AG09309 (cell line): ENCODE measurements at places on chromosomes 5 and 9.

DNA sequence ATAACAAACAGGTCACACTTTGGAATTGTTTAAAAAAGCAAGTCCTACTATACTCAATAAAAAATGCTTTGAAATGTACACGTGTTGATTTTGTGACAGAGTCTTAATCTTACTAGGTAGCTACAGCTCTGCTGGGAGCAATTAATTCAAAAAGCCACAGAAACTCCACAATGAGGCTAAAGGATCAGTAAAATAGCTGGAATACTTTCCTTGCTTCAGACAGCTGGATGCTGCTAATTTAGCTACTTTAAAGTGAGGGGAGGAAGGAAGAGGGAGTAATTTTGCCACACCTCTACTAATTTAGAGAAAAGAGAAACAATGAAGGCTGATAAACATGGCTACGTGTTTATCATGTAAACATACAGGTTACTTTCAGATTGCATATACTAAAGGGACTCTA is 927.6 kb upstream of the DMAC1 start:
- no peak for DNase-seq

GRCh38 chr5:103360475-103360874 is 101.9 kb downstream of the MACIR start:
- DNase-seq, result no peak

DNA sequence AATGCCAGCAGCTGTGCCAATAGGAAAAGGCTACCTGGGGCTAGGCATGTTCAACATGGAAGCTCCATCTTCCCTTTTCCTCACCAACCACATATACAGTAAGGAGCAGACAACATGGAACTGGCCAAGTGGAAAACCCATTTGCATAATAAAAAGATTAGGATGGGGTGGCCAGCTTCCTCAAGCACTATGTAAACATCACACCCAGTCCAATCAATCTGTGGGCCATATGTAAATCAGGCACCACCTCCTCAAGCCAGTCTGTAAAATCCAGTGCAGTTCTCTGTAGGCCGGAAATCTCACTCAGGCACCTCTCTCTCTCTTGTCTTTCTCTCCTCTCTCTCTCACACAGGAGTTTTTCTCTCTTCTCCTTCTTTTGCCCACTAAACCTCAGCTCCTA is 360.2 kb upstream of the GRIA1 start:
- no peak for DNase-seq

GRCh38 chr5:98714710-98715288 is 58.7 kb upstream of the RGMB start:
- no peak for DNase-seq

GRCh38 chr9:96854651-96855273 is 448 bp upstream of the ZNF782 start:
- DNase-seq, result no peak

DNA sequence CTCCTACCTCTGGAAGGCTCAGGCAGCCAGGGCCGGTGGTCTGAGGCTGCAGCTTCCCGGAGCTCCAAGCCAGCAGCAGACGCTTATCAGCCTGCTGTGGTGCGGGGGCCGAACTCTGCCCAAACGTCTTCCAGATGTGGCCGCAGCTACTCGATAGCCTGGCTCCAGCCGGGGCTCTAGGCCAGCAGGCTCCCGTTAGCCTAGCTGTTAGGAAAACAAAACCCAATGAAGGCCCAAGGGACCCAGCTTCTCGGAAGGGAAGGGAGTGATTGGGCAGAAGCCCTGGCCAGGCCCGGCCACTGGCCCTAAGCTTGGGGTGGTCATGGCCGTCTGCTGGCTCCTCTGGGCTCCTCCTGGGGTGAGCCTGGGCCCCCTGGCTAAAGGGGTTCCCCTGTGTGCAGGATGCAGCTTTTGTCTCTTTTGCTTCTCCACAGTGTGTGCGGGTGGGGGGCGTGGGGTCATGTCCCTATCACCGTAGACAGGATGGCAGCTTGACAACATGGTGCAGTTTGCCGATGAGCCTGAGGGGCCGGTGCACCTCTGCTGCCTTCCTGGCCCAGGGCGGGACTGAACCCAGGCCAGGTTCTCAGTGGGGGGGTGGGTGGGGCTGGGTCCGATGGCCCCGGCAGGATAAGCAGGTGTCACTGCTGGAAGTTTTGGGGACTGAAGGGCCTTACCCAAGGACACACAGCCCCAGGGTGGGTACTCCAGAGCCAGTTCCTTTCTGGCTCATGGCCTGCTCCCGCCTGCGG is 18.7 kb downstream of the MYMK start:
- peak; percentile 23 for DNase-seq

GRCh38 chr5:181060231-181060590 is 20.1 kb downstream of the BTNL9 start:
- no peak for DNase-seq

- no peak for DNase-seq
Measured at GRCh38 chr9:125296843-125297372, 35.3 kb downstream of the GAPVD1 start.

- no peak for DNase-seq
Measured at GRCh38 chr5:58447226-58447625, 12.7 kb downstream of the PLK2 start.

DNA sequence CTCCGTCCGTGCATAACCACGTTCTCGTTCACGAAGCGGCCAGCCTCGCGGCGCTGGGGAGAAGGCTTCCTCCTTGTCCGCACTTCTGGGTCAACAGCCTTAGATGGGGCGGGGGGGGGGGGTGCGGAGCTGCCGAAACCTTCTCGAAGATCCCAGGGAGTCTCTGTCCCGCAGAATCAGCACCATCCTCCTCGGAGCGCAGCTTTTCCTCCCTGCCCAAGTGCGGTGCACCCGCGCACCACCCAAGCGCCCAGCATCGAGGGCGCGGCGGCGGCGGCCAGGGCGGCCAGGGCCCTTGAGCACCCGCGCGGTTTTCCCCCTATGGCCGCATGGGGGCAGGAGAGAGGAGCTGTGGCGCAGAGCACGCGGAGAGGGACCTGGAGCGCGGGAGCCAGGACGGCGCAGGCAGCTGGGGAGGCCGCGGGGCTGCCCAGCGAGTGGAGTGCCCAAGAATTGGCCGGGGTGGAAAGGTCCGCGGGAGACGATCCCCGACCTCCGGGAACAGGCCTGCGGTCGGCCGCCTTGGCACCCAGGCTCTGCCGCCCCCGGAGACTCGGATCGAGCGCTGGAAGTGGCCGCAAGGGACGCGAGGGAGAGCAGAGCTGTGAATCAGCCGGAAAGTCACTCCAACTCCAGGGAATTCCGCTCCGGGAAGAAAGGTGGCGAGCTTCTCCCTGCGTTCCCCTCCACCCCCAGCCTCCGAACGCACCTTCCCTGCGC is 43.1 kb downstream of the TMEM174 start:
- no peak for DNase-seq

DNA sequence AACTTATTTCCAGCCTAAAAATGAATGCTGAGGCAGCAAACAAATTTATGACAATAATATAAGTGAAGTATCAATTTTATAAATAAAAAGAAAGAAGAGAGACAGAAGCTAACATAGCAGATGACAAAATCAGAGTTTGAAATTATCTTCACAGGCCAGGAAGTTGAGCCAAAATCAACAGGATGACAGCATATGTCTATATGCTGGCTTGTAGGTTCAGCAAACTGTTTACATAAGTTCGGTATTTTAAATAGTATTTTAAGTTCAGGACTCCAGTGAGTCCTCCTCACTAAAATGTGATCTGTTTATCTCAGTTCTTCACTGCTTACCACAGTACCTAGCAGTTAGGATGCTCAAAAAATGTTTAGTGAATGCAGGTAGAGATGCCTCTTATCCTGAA is 359.6 kb upstream of the SMC2 start:
- DNase-seq, result no peak

GRCh38 chr9:98829766-98830165 is 22.3 kb downstream of the GALNT12 start:
- no peak for DNase-seq

DNA sequence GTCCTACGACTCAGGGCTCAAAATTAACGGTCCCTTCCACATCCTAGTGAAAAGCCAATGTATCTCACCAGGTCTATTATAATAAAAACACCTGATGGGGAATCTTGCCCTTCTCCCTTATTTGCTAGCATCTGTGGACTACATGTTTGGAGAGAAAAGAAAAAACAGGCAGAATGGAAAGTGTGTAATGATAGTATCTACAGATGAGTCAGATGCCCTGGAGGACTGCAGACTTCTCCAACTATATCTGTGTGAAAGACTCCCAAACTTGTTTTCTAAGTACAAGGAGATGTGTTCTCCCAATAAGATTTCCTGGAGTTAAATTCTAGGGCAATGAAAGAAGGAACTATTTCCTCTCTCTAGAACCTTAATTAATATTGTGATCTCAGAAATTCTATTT is 66.0 kb downstream of the FOXB2 start:
- no peak for DNase-seq

DNA sequence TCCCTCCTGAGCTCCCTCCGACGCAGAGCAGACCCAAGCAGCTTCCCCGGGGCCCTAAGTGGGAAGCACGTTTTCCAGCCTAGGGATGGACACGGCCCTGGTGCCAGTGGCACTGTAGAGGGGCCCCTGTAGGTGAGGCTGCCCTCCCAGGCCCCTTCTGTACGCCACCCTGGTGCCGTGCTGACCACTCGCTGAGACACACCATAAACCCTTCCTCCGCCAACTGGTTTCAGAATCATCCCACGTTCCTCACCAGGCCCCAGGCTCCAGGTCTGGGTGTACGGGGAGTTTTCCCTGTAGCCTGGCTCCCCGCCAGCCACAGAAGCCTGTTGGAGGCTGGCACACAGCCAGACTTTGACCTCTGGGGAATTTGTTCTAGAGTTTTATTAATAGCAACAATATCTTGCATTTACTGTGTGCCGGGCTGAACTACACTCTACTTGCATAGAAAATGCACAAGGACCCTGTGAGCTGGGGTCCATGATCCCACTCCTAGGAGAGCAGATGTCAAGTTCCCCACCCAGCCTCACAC is 18.2 kb upstream of the WDR38 start:
- DNase-seq, result no peak

DNA sequence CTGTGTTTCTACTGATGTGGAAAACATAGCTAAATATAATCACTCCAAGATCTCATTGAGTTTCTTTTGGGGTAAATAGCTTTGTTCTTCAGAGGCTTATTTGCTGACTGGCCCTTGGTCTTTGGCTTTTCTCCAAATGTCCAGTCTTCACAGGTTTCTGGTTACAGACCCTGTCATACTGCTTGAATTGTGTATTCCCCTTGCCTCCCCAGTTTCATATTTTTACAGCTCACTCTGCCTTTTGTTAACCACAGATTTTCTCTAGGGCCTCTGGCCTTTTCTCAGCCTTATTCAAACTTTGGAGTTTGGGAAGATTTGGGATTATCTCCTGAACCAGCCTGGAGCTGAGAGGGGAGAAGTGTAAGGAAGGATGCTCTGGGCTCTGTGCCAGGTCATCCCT is 23.9 kb downstream of the ISOC1 start:
- DNase-seq, result no peak
